ENCODE measurements at places on chromosomes 12 and 14.

DNA sequence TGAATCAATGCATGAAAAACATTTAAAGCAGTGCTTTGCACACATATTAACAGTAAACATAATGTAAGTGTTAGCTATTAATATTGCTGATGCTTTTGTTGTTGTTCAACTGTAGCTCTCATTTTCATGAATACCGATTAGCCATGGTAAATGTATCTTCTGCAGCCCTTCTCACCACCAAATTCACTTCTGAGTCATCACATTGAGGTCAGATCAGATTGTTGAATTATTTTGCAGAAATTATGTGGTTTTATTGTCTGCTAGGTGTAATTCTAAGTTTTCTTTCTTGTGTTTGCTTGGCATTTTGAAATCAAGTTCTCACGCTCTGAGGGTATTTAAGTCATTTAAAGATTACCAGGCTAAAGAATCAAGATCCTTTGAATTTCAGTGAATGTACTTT is 74.6 kb downstream of the AKAP6 start:
- no peak for DNase-seq

GRCh38 chr14:90266441-90267154 is 10.2 kb downstream of the PSMC1 start:
- DNase-seq = no peak

DNA sequence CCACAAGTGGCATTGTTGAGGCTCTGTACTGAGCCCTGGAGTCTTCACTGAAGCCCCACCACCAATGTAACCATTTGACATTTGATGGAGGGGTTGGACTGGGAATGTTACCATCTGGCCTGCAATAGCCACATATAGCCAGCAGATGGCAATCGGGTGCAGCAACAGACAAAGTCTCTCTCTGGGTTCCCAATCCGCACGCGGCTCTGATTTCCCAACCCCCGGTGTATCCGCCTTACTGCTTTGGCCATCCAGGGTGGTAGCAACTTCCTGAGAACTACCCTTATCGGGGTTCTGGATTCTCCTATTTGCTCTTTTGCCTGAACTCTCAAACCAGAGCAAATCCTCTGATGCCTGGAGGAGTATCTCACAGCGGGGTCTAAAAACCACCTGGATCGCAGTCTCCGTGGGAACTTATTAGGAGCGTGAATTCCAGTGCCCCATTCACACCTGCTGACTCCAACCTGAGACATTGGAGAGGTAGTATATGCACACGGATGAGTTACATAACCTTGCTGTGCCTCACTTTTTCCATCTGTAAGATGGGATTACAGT is 14.2 kb downstream of the VRTN start:
- DNase-seq = peak; percentile 79

- no peak for DNase-seq
Measured at GRCh38 chr14:76729953-76730505, 31.2 kb upstream of the VASH1 start.

GRCh38 chr14:67377916-67378315 is 17.8 kb downstream of the EIF2S1 start:
- no peak for DNase-seq

Measured in hepatic stellate cell (primary cell).